Hippocampal formation (tissue), 2 donors: ENCODE measurements at places on chromosomes 11 and 22.
A peak's percentile ranks its signal among the peaks of the same experiment; 100 is the strongest.

DNA sequence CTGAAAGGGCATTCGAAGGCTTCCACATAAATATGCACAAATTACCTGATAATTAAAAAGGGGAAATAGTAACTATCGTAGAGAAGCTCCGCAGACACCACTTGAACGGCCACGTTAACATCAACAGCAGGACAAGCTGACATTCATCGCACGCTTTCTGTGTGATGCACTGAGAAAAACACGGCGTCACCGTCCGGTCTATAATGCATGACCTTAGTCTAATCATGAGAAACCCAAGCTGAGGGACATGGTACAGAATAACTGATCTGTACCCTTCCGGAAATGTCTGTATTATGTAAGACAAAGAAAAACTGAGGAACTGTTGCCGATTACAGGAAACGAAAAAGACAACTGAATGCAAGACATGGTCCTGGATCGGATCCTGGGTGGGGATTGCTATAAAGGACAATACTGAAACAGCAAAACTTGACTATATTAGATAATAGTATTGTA lies 678 bp upstream of the RANGAP1 start:
- DNase-seq, result no peak

GRCh38 chr11:72643547-72643946 lies 30.7 kb downstream of the PDE2A start:
- DNase-seq, result no peak

GRCh38 chr11:87038235-87038977 lies 672 bp downstream of the TMEM135 start:
- DNase-seq, result no peak

GRCh38 chr11:46072172-46072964 lies 48.9 kb downstream of the PHF21A start:
- no peak for DNase-seq

GRCh38 chr11:71326328-71326940 lies 74.1 kb upstream of the SHANK2 start:
- DNase-seq, result no peak

- no peak for DNase-seq
These were observed 113.3 kb downstream of the ZNF280B start for GRCh38 chr22:22395245-22395644.

GRCh38 chr11:120221115-120221752 lies 10.4 kb downstream of the OAF start:
- no peak for DNase-seq

- no peak for DNase-seq
These were observed 4.3 kb upstream of the MRGPRX4 start for GRCh38 chr11:18168372-18168771.

GRCh38 chr11:72741429-72741833 lies 10.8 kb downstream of the ARAP1 start:
- DNase-seq, result peak; percentile 37

DNA sequence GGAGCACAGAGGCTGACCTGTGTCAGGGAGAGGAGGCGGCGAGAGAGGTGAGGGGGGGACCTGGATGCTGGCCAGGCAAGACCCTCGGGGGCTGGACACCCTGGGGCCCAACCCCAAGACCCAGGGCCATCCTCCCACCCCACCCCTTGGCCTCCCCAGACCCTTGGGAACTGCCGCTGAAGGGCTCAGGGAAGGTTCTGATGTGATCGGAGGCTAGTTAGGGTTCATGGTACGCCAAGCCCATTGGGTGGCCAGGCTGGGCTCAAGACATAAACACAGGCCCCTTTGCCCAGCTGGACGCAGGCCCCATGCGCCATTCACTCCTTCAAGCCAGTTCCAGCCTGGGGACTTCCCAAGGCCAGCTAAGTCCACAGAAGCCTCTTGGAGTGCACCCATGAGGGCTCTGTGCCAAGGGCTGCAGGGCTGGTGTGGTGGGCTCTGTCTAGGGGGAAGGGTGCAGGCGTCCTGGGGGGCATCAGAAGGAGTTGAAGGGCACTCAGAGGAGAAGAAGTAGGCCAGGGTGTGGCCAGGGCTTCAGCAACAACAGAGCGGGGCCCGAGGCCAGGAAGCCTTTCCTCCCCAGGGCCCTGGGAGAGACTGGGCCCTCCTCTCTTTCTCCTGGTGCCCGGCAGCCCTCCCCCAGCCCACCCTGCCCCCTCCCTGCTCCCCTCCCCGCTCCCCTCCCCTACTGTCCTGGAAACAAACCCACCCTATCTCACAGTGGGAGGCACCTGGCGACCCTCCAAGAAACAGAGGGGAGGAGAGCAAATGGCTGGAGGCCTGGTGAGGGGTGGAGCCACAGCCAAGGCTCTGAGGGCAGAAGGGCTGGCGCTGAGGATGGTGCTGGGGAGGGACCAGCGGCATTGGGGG lies 12.9 kb downstream of the TSPAN32 start:
- peak; percentile 69 for DNase-seq

GRCh38 chr11:27931770-27932169 lies 176.2 kb downstream of the KIF18A start:
- no peak for DNase-seq

- no peak for DNase-seq
These were observed 18.7 kb upstream of the LRP5 start for GRCh38 chr11:68293708-68294107.

GRCh38 chr11:123221584-123221983 lies 26.5 kb upstream of the CLMP start:
- no peak for DNase-seq

DNA sequence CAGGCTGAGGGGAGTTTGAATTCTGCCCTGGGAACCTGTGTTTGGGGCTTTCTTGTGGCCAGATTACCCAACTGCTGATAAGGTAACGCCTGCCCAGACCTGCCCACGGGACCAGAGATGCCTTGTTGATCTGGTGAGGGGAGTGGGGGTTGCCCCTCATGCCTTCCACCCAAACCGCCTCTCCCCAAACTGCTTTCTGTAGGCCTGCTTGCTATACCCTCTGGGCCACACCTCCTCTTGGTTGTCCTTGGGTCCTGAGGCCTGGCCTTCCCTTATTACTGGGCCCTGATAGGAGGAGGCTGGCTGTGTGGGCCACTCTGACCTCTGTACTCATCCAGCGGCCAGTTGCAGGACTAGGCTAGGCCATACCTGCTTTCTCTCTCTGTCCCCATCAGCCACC lies 3.4 kb downstream of the P2RY2 start:
- no peak for DNase-seq

DNA sequence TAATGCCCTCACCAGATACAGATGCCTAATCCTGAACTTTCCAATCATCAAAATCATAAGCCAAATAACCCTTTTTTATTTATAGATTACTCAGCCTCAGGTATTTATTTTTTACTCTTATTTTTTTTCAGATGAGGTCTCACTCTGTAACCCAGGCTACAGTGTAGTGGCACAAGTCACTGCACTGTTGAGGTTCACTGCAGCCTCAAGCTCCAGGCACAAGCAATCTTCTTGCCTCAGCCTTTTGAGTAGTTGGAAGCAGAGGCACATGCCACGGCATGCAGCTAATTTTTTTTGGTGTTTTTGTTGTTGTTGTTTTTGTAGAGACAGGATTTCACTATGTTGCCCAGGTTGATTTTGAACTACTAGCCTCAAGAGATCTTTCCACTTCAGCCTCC lies 49.5 kb downstream of the TTC28 start:
- no peak for DNase-seq

DNA sequence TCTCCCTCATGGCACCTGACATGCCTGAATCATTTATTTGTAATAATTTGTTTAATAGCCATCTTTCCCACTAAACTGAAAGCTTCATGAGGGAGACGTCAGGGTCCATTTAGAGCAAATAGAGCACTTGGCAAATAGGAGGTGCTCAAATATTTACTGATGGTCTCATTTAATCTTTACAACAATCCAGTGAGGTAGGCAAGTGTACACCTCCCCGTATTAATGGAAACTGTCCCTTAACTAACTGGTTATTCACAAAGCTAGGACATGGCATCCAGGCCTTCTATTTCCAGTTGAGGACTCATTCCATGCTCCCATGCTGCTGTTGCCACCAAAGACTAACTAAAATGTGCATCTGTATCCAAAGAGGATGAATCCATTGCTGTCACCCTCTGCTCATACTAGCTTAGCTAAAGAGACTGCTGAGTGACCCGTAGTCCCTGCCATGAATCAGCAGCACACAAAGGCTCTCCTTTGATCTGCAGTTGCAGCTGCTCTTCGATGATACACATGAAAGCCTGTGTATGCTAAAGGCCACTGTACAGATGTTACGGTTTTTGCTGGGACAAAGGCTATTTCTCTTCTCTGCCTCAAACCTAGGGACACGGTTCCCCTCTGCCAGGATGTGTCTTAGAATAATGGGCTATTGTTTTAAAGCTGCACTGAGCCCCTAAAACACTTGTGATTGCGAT lies 82.6 kb downstream of the RAB30 start:
- peak; percentile 77 for DNase-seq

DNA sequence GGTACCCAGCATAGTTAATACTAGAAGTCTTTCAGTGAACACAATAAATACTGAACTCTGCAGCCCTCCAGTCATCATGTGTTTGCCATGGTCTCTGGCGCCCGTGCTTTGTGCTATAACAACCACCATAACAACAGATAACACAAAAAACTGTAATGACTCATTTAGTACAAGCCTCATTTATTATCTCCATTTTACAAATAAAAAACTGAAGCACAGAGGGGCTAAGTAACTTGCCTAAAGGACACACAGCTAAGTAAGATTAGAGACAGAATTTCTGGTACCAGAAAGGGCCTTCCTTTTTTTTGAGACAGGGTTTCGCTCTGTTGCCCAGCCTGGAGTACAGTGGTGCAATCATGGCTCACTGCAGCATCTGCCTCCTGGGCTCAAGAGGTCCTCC lies 19.5 kb downstream of the RBFOX2 start:
- DNase-seq, result no peak

- DNase-seq, result no peak
These were observed 18.5 kb downstream of the CD5 start for GRCh38 chr11:61120706-61121191.

- peak; percentile 82 for DNase-seq
These were observed 20.3 kb upstream of the WNT7B start for GRCh38 chr22:45997077-45997776.

- no peak for DNase-seq
These were observed 46.1 kb downstream of the PHF21A start for GRCh38 chr11:46075168-46075567.

DNA sequence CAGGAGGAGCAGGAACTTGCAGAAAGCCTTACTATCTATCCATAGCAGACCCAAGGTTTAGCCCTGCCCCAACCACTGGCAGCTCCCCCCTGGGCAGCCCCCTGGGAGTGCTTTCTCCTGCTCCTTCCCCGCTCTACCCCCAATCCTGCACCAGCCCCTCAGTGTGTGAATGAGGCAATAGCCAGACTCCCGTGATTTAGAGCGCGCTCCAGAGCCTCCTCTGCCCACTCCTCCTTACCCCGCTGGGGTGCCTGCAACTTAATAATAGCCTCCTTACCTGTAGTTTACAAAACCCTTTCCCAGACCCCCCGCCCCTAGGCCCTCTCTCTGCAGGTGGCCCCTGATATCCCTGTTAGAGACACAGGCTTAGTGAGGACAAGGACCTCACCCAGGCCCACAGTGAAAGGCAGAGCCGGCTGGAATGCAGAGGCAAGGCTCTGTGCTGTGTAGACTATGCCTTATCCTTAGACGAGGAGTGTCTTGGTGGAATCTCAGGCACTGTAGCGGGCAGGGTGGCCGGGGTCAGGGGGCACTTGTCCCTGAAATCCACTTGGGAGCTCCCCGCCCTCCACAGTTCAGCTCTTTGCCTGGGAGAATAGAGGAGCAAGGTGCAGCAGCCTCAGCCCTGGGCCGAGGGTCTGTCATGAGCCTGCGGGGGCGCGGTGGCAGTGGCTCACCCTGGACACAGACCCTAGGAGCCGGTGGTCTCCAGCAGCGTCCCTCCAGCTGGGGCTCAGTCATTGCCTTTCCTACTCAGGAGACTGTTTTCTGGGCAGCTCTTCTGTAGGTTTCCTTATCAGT lies 4.3 kb upstream of the CARNS1 start:
- no peak for DNase-seq
